ENCODE measurements at places on chromosomes 7 and 10. TPM values are rescaled to one million over a fixed set of nuclear protein-coding genes. Genes with fewer than 3 reads are reported as not detected.

DNA sequence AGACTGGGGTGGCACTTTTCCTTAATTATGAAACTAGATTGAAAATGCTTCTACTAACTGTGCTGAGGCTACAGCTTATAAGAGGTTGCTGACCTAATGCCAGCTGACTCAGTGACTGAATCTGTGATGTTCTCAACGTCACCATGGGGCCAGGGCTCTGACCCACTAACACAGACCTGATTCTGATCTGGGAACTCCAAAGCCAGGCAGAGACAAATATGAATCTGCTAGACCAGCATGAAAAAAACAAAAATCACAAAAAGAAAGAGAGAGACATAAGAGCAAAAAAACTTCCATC is 16.1 kb downstream of the USP6NL start:
- H3K27me3 ChIP-seq = no peaks in the 10 kb centered on the region
- H3K27ac ChIP-seq = no peak overlapping the region
- no peak for DNase-seq
- H3K36me3 ChIP-seq = no peaks in the 10 kb centered on the region
- H3K4me3 ChIP-seq = no peak overlapping the region
- no peaks in the 10 kb centered on the region for H3K4me1 ChIP-seq

- H3K27me3 ChIP-seq = no peaks in the 10 kb centered on the region
- H3K36me3 ChIP-seq = no peaks in the 10 kb centered on the region
- no peak overlapping the region for H3K27ac ChIP-seq
- H3K4me1 ChIP-seq = no peaks in the 10 kb centered on the region
Observed at GRCh38 chr7:40437498-40437897, 302.7 kb downstream of the SUGCT start.

DNA sequence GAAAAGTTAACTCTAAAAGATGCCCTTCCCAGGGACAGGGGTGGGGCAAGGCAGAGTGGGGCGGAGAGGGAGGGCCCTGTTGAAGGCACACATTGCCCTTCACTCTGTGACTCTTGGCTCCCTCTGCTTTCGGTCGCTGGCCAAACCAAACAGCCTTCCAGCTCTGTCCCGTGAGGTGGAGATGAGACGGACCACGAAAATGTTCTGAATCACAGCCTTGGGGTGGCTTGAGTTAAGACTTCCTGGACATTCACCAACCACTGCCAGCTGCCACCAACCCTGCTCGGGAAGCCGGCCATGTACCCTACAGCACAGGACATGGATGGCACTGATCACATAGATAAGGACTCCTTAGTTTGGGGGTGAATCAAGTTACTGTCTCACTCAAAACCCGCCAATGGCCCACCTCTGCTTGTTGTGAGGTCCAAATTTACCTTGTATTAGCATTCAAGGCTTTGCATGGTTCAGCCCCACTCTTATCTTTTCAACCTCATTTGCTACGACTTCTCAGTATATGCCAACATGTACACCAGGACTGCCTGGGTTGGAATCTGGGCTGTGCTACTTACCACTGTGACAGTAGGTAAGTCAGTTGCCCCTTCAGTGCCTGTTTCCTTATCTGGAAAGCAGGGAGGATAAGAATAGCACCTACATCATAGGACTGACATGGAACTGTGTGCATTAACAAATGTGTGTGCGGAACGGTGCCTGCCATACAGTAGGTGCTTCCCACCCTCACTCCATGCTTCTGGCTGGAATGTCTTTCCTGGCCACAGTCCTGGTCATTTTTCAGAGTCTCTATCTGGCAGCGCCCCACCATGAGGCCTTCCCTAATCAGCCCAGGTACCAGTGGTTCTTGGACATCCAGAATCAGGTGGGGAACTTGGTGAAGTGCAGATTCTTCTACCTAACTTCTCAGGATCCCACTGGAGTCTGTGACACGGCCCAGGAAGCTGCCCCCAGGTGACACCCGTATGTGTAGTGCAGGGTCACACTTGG is 28.0 kb downstream of the ITPRIP start:
- peak; percentile 54 for DNase-seq
- H3K36me3 ChIP-seq = peaks cover 24% of the 10 kb centered on the region
- no peaks in the 10 kb centered on the region for H3K27me3 ChIP-seq
- peak overlapping the region; percentile 60 for H3K27ac ChIP-seq
- H3K4me1 ChIP-seq = peaks cover 53% of the 10 kb centered on the region

GRCh38 chr7:27551803-27552400 is 110.8 kb downstream of the HIBADH start:
- H3K4me1 ChIP-seq = no peaks in the 10 kb centered on the region
- H3K36me3 ChIP-seq = no peaks in the 10 kb centered on the region
- no peak overlapping the region for H3K4me3 ChIP-seq
- no peaks in the 10 kb centered on the region for H3K27me3 ChIP-seq
- no peak overlapping the region for H3K27ac ChIP-seq
- DNase-seq = no peak

GRCh38 chr10:116100984-116101383 is 172.0 kb downstream of the GFRA1 start:
- H3K36me3 ChIP-seq = no peaks in the 10 kb centered on the region
- no peak for DNase-seq
- peaks cover 21% of the 10 kb centered on the region for H3K4me1 ChIP-seq
- H3K27ac ChIP-seq = no peak overlapping the region
- no peak overlapping the region for H3K4me3 ChIP-seq
- no peaks in the 10 kb centered on the region for H3K27me3 ChIP-seq

DNA sequence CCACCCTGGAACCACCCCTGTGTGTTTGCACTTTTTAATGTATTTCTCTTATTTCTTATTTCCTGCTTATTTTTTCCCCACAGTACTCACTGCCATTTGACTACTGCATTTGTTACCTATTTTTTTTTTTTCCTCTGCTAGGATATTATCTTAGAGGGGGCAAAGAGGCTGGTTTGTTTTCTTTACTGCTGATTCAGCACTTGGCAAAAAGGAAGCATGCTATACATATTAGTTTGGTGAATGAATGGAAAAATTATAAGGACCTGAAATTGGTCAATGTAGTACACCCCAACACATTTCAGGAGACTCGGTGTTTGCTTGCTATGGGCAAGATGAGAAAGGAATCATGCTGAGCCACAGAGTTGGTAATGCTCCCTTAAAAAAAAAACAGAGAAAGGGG is 193.5 kb downstream of the SORCS3 start:
- no peaks in the 10 kb centered on the region for H3K36me3 ChIP-seq
- H3K4me1 ChIP-seq = no peaks in the 10 kb centered on the region
- no peak overlapping the region for H3K4me3 ChIP-seq
- DNase-seq = no peak

GRCh38 chr10:73732931-73733623 is 11.1 kb upstream of the SEC24C start:
- H3K27ac ChIP-seq = no peak overlapping the region
- H3K4me3 ChIP-seq = no peak overlapping the region
- no peaks in the 10 kb centered on the region for H3K27me3 ChIP-seq
- no peak for DNase-seq
- peaks cover 13% of the 10 kb centered on the region for H3K4me1 ChIP-seq

DNA sequence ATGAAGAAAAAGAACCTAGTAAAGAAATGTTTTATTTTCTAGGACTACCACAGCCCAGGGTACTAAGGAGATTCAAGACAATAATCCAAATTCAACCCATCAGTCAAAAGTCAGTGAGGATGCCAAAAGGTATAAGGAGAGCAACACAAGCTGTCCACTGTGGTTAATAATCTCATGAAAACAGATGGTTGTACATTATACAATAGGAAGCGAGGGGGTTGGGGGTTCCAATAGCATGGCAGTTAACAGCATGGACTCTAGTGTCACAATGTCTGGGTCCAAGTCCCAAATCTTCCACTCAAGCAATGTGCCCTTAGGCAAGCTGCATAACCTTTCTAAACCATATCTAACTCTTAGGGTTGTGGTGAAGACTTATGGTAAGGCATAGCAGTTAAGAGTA is 35.1 kb downstream of the BRAF start:
- no peaks in the 10 kb centered on the region for H3K36me3 ChIP-seq
- H3K27me3 ChIP-seq = no peaks in the 10 kb centered on the region
- DNase-seq = no peak

DNA sequence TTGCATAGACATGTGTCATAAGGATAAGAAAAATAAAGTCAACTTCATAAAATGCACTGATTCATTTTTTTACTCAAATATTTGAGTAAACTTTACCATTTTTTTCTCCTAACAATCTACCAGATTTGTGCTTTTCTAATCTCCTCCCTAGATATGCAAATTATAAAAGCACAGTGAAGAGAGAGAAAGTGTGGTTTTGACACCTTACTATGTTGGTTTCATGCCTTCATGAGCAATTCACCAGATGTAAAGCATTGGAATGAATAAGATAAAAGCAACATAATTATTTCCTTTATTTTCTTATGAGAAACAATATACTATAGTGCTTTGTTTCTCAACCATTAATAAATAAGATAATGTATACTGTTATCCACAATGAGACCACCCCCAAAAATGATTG is 432.5 kb upstream of the PCDH15 start:
- no peak overlapping the region for H3K27ac ChIP-seq
- H3K4me3 ChIP-seq = no peak overlapping the region
- no peaks in the 10 kb centered on the region for H3K4me1 ChIP-seq

- no peak overlapping the region for H3K27ac ChIP-seq
- no peaks in the 10 kb centered on the region for H3K4me1 ChIP-seq
- no peaks in the 10 kb centered on the region for H3K27me3 ChIP-seq
- no peak overlapping the region for H3K4me3 ChIP-seq
Observed at GRCh38 chr10:52999258-52999657, 226.7 kb upstream of the MBL2 start.

DNA sequence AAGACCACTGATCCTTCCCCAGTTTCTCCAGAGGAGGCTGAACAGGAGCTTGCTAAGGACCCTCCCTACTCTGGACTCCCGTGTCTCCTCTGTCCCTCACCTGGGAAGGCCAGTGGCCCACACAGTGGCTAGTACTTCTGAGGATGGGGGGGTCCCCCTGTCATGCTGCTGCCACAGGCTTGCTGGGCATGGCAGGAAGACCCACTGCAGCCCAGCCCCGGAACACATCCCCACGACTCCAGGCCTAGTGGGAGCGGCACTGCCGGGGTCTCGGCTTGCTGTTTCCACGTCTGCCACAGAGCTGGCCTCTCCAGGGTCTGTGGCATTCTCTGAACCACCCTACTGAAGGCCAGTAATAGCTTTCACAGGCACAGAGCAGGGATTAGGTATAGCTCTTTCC is 25.9 kb upstream of the NPFFR1 start:
- H3K4me1 ChIP-seq = no peaks in the 10 kb centered on the region
- no peak for DNase-seq
- peaks cover 4% of the 10 kb centered on the region for H3K36me3 ChIP-seq
- H3K27ac ChIP-seq = no peak overlapping the region

GRCh38 chr7:20200361-20200760 is 16.8 kb downstream of the MACC1 start:
- no peak for DNase-seq
- H3K27ac ChIP-seq = no peak overlapping the region
- no peaks in the 10 kb centered on the region for H3K36me3 ChIP-seq
- H3K4me1 ChIP-seq = no peaks in the 10 kb centered on the region
- no peaks in the 10 kb centered on the region for H3K27me3 ChIP-seq
- H3K4me3 ChIP-seq = no peak overlapping the region

- no peaks in the 10 kb centered on the region for H3K36me3 ChIP-seq
- H3K27ac ChIP-seq = no peak overlapping the region
- no peak for DNase-seq
- H3K4me1 ChIP-seq = no peaks in the 10 kb centered on the region
- H3K27me3 ChIP-seq = no peaks in the 10 kb centered on the region
Observed at GRCh38 chr10:54484186-54484585, 316.8 kb downstream of the PCDH15 start.

The CYTH3 gene
- 24.8 TPM for total RNA-seq

The IFIT1 gene
- 35.3 TPM for total RNA-seq

All from spinal cord (tissue), 10 donors.